ENCODE measurements at places on chromosomes 1 and 21.

- DNase-seq: peak; percentile 67
Observed at GRCh38 chr1:218377143-218377660, 32.1 kb downstream of the TGFB2 start.

- DNase-seq: no peak
Observed at GRCh38 chr1:66033781-66034180, 241.1 kb downstream of the PDE4B start.

GRCh38 chr1:80050085-80050484 is 1043.6 kb upstream of the ADGRL4 start:
- DNase-seq: no peak

DNA sequence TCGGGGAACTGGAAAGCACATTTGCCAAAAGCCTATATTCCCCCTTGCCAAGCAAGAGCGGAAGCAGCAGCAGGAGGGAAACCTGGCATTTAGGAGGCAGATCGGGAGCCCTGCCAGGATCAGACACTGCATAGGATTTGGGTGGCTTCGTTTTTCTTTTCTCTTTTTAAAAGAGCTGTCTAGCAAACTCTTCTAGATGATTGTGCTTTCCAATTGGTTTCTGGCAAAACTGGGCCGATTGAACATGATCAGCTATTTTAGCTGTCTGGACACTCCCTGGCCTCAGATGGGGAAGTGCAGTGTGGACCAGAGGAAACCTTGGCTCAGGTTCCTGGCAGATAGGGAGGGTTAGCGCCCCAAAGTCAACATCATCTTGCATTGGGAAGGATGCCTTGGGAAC is 414.0 kb upstream of the KAZN start:
- no peak for DNase-seq

- DNase-seq: no peak
Observed at GRCh38 chr1:17636612-17637011, 97.1 kb downstream of the ARHGEF10L start.

DNA sequence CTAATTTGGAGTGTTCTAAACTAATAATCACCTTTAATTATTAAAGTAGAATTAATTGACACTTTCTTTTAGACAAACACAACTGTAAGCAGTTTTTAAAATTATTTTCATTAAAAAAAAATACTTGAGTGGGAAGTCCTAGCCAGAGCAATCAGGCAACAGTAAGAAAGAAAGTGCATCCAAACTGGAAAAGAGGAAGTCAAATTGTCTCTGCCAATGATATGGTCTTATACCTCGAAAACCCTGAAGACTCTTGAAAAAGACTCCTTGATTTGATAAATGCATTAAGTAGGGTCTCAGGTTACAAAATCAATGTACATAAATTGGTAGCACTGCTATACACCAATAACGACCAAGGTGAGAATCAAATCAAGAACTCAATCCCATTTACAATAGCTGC is 83.0 kb upstream of the GADD45A start:
- DNase-seq: no peak

DNA sequence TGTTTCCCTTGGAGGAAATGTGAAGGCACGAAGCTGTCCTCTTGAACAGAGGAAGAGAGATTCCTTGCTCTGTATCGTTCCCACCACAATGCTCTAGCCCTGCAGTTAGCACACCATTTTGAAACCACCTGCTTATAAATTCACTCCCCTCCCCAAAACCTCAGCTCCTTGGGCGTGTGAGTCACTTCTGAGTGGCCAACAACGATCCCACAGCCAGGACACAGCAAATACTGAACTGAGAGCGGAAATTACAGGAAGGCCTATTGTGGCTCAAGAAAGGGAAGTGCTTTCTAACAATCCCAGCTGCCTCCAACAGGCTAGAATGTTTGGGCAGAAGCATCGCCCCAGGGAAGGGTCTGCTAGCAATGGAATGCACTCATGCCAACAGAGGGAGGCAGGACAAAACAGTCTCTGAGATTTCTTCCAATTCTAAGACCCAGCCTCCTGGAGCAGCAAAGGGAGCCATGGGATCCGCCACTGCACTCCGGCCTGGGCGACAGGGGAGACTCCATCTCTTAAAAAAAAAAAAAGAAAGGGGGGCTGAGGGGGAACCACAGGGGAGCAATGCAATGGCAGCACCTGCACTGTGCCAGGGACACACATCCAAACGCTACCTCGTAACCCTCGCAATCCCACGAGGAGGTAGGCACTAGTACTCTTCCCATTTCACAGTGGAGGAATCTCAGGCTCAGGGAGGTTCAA is 1.9 kb downstream of the TMEM53 start:
- no peak for DNase-seq

DNA sequence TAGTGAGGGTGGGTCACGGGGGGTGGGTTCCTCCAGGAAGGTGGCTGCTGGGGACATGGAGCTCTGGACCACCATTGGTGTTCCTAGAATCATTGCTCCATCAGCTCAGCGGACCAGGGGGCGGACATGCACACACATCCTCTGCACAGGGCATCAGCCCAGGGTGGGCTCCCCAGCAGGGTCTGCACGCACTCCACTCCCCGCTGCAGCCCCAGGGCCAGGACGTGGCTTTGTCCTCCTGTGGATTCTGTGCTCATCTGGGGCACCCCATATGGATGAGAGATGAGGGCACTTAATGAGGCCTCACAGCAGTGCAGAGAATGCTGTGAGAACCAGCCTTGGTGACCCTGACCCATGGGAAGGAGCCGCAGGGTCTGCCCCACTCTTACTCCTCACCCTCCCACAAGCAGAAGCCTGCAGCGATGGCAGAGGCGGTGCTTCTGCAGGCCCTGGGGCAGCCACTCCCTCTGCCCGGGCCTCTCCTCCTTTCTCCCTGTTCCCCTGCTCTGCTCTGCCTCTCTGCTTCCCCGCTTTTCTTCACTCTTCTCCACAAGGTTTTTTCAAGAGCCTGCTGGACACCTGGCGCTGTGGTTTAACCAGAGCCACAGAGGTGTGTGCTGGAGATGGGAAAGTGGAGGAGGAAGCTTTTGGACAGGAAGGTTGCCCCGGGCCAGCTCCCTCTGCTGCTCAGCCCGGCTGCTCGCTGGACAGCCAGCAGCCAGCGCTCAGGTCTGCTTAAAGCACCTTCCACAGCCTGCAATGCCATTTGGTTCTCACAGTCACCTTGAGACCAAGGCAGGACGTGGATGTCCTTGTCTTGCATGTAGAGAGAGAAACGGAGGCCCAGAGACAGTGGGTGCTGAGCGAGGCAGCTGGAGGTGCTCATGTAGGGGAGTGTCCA is 26.3 kb upstream of the PCBP3 start:
- DNase-seq: no peak
